AG09309 (cell line): ENCODE measurements at places on chromosomes 3 and 15.

- no peak for DNase-seq
Observed at GRCh38 chr3:18868911-18869689, 279.2 kb upstream of the KCNH8 start.

DNA sequence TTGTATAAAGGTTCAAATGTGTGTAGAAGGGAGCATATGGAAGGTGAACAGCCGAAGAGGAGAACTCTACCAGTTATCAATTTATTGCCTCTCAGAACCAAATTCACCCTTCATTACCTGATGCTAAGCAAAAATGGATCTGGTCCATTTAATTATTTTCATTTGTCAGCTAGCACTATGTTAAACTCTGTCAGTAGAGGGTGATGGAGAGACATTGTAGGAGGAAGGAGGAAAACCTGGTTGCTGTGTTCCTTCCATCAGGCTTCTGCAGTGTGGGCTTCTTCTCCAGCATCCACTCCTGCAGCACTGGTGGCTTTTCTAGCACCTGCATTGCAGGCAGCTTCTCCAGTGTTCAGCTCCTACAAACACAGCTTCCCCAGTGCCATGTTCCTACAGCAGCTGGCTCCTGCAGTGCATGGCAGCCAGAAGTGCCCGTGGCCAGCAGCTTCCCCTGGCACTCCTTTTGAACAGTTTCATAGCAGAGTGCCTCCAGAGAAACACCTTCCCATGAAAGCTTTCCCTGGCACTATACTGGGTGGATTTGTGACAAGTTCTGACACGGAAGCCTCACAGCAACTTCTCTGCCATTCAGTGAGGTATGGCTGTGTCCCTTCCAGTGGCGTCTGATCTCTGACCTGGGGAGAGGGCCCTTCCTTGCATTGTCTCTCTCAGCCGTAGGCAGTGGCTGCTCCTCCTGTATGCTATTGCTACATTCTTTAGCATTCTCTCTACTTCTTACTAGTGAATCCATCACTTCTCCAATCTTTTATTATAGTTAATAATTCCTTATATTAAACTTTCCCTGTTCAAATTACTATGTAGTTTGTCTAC lies 14.6 kb upstream of the IL17RD start:
- DNase-seq = no peak

GRCh38 chr3:72887705-72888545 lies at the start of gene GXYLT2:
Gene GXYLT2, plus strand, starts transcription at chr3:72888046. Its CDS starts 188 bp downstream, at chr3:72888234.
- no peak for DNase-seq

DNA sequence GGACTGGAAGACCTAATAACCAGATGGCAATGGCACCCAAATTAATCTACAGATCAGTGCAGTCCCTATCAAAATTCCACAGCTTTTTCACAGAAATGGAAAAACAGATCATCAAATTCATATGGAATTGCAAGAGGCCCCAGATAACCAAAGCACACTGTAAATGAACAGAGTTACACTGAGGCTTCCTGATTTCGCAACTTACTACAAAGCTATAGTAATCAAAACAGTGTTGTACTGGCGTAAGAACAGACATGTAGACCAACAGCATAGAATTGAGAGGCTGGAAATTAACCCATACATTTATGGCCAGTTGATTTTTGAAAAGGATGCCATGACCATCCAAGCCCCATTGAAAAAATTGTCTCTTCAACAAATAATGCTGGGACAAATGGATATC lies 16.2 kb downstream of the XPC start:
- DNase-seq = no peak

GRCh38 chr3:125316949-125317348 lies 58.2 kb downstream of the ZNF148 start:
- no peak for DNase-seq

- no peak for DNase-seq
Observed at GRCh38 chr15:26504009-26504408, 268.9 kb downstream of the GABRB3 start.

DNA sequence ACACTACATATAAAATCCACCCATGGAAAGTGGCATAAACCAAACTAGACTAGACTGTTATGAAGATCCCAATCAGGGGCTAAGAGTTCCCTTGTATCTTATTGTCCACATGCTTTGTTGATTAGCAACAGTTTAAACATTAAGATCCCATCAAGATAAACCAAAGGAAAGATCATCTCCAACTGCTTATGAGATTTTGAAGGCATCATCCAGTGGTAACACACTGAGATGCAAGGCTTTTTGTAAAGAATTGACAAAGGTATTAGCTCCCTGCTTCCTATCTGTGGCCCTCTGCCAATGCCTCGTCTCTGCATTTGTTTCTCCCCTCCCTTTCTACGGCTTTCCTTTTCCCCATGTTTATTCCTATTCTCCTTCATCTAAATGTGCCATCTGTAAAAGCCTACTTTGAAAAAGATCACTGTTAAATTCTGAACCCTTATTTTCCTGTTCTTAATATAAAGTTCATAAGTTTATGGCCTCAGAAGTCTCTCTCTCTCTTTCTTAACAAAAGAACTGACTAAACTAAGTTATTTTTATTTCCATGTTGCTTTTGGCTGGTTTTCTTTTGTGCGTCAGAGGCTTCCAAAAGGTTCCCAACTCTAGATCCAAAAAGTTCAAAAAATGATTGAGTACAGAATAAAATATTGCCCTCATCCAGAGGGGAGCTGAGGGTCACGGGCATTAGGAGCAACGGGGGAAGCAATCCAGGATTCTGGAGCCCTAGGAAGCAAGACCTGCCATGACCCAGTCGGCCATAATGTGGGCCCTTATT lies 5.5 kb downstream of the PLD1 start:
- no peak for DNase-seq
